Hindlimb muscle (tissue), 1 donor: ENCODE measurements at places on chromosomes 7 and 10. TPM values are rescaled to one million over a fixed set of nuclear protein-coding genes. Genes with fewer than 3 reads are reported as not detected.

TRPV6 gene
- 0.05 TPM for polyA plus RNA-seq

NUPR2 gene
- not detected for polyA plus RNA-seq

GRCh38 chr7:135536150-135536549, 21.6 kb upstream of the NUP205 start:
- DNase-seq = no peak

- DNase-seq = no peak
These were observed 7.2 kb upstream of the ITPRIP start for GRCh38 chr10:104345515-104345914.
